ENCODE measurements at places on chromosomes 7 and 10.

GRCh38 chr10:44300666-44301649 lies 83.9 kb downstream of the CXCL12 start:
- no peak for DNase-seq

DNA sequence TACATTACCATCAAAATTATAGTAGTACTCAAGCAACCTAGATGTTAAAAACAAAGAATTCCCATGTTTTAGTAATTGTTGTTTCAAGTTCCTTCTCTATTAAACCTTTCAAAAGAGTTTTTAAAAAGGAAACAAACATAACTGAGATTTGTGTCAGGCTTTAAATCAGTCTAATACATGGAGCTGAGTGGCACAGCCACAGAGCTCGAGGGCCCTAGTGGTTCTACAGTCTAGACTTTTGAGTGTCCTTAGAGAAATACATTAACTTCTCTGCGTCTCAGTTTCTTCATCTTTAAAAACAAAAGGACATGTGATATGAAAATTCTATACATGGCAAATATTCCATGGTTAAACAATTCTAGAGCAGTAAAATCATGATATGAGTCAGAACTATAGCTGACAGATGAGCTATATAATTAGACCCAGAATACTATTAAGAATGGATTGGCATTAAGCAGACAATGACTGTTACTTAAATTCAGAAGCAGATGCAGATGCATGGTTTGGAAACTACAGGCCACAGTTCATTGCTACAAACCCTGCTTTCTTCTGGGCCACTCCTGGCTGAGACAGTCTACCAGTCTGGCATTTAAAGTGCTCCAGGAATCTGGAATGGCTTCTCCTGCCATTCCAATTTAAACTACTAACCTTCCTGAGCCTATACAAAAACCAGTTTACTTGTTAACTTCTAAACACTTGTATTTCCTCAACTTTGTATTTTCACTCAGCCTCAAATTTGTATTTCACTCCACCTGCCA lies 77.4 kb downstream of the EPC1 start:
- no peak for DNase-seq

DNA sequence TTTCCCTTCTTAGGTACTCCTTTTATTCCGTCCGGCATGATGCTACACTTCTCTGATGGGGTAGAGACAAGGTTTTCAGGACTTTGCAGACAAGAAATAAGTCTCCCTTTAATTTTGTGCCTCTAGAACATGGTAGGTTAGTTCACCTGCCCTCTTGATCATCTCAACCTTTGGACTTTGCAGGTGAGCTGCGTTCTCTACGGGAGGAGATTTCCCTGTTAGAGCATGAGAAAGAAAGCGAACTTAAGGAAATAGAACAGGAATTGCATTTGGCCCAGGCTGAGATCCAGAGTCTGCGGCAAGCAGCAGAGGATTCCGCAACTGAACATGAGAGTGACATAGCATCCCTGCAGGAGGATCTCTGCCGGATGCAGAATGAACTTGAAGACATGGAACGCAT lies 9.2 kb downstream of the CCDC136 start:
- DNase-seq, result no peak

- no peak for DNase-seq
Observed at GRCh38 chr7:473870-474604, 45.6 kb downstream of the PDGFA start.

- DNase-seq, result no peak
Observed at GRCh38 chr7:132234711-132235110, 341.6 kb downstream of the PLXNA4 start.

GRCh38 chr10:116891208-116891607 lies 41.9 kb downstream of the ENO4 start:
- peak; percentile 73 for DNase-seq

DNA sequence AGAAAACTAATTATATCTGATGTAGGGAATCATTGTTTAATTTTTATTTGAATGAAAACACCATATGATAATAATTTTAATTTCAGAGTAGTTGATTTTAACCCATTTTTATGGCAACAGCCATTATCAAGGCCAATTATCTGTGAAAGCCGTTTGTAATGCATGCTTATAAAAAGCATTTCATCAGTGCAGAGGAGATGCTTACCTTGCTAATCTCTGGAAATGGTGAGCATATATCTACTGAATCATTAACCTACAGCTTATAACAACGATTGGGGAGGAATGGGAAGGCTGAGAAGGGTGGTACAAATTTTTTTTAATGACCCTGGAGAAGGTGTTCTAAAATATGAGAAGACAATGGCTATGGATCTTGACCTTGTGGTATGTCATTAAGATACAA lies 235.6 kb downstream of the DGKB start:
- DNase-seq, result no peak

GRCh38 chr10:17038627-17039026 lies 91.0 kb downstream of the CUBN start:
- DNase-seq, result no peak

GRCh38 chr7:16691241-16691640 lies 45.3 kb downstream of the BZW2 start:
- DNase-seq, result no peak
